ENCODE measurements at places on chromosomes 7 and 10. TPM values are rescaled to one million over a fixed set of nuclear protein-coding genes. Genes with fewer than 3 reads are reported as not detected.

The COBL gene
- not detected for total RNA-seq

The CALHM3 gene
- not detected for total RNA-seq

The CUTC gene
- total RNA-seq, result 19.3 TPM

The HILPDA gene
- 10.2 TPM for total RNA-seq

The STOX1 gene
- 0.12 TPM for total RNA-seq

The TFPI2 gene
- 166 TPM for total RNA-seq

The OR2A12 gene
- not detected for total RNA-seq
